ENCODE measurements at places on chromosomes 6 and 20. TPM values are rescaled to one million over a fixed set of nuclear protein-coding genes. Genes with fewer than 3 reads are reported as not detected.

Gene HTR1E
- not detected for total RNA-seq

DNA sequence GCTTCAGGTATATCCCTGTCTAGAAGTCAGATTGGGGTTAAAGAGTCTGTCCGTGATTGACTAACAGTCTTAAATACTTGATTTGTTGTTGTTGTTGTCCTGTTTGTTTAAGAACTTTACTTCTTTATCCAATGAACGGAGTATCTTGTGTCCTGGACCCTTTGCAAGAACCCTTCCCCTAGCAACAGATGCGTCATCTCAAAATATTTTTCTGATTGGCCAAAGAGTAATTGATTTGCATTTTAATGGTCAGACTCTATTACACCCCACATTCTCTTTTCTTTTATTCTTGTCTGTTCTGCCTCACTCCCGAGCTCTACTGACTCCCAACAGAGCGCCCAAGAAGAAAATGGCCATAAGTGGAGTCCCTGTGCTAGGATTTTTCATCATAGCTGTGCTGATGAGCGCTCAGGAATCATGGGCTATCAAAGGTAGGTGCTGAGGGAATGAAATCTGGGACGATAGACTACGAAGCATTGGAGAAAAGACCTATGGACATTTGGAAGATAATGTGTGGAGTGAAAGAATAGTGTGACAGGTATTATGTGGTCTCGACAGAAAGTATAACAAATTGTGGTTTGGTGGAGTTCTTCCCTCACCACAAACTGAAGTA, at the start of gene HLA-DRA:
Gene HLA-DRA (plus strand): TSS at position 286 of the 613 bp plus-strand sequence. CDS start 64 bp downstream, at position 350.
- no peaks in the 10 kb centered on the region for H3K27me3 ChIP-seq
- peak within 1 kb of the TSS; percentile 99 for H3K4me3 ChIP-seq
- DNase-seq = peak; percentile 60

- H3K36me3 ChIP-seq = no peaks in the 10 kb centered on the region
- no peak overlapping the region for H3K4me3 ChIP-seq
- peaks cover 9% of the 10 kb centered on the region for H3K27me3 ChIP-seq
- peaks cover 4% of the 10 kb centered on the region for H3K4me1 ChIP-seq
- peak; percentile 33 for DNase-seq
Observed at GRCh38 chr20:59836767-59837166, 96.7 kb downstream of the SYCP2 start.

DNA sequence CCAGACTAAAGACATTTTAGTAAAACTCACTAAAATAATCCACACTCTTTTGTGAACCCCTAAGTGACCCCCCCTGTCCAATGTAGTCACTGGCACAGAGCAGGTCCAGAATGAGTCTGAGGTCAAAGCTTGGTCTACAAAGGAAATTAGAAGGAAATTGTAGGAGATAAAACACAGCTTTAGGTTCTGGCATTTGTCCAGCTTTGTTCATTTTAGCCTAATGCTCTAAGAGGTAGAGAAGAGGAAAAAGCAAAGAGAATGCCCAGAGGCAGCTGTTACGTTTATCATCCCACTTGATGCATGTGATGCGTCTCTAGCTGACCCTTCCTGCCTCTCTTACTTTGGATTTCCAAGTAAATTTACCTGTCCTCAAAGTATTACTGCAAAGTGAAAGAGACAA, 62.5 kb downstream of the CNKSR3 start:
- H3K27me3 ChIP-seq = peaks cover 13% of the 10 kb centered on the region
- H3K4me3 ChIP-seq = no peak overlapping the region
- H3K36me3 ChIP-seq = no peaks in the 10 kb centered on the region
- H3K4me1 ChIP-seq = no peaks in the 10 kb centered on the region
- DNase-seq = no peak

DNA sequence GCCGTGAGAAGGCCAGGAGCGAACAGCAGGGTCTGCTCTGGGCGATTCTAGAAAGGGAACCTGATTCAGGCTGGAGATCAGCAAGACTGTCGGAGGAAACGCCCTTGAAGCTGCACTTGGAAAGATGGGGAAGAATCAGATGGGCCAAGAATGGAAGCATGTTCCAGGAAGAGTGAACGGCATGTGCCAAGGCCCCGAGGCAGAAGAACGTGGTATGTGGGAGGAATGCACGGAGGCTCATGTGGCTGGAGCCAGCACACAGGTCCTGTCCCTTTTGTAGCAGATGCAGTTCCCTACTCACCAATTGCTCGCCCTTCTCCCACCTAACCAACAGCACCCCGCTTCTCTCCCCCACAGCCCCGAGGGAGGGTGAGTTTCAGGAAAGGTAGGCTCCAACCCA, 180.6 kb downstream of the TFAP2C start:
- no peaks in the 10 kb centered on the region for H3K4me1 ChIP-seq
- H3K27ac ChIP-seq = no peak overlapping the region
- no peak for DNase-seq
- H3K36me3 ChIP-seq = no peaks in the 10 kb centered on the region

Data from activated CD8-positive, alpha-beta memory T cell treated with anti-CD3 and anti-CD28 coated beads, Interleukin-2, amount 10 ng/mL, durations not matched to agents 7 days and 5 days (primary cell).